ENCODE measurements at places on chromosomes 6 and 20. TPM values are rescaled to one million over a fixed set of nuclear protein-coding genes. Genes with fewer than 3 reads are reported as not detected.
A peak's percentile ranks its signal among the peaks of the same experiment; 100 is the strongest.

- DNase-seq = no peak
Measured at GRCh38 chr20:48329676-48330664, 497.8 kb downstream of the PREX1 start.

GRCh38 chr20:63529180-63529860 lies 7.9 kb downstream of the PTK6 start:
- DNase-seq = no peak

PCED1A gene
- 43.4 TPM for polyA plus RNA-seq

DNA sequence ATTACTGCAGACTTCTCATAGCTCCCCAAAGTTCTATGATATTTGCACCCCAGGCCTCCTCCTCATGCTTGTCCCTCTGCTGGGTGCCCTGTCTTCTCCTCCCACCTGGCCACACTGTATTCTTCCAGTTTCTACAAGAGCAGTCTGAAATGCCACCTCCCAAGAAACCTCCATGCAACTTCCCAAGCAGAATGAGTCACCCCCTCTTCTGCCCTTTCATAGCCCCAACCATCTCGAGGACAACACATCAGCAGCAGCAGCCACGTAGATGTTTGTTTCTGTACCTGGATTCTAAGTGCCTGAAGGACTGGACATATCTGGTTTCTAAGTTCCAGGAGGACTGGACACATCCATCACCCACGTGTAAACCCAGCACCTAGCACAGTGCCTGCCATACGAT lies 6.6 kb upstream of the ULBP2 start:
- DNase-seq = no peak

LAMA2 gene
- polyA plus RNA-seq = 5.4 TPM

ME1 gene
- polyA plus RNA-seq = 11.9 TPM

GRCh38 chr20:61159957-61160686 lies 91.9 kb upstream of the CDH4 start:
- DNase-seq = no peak

DNA sequence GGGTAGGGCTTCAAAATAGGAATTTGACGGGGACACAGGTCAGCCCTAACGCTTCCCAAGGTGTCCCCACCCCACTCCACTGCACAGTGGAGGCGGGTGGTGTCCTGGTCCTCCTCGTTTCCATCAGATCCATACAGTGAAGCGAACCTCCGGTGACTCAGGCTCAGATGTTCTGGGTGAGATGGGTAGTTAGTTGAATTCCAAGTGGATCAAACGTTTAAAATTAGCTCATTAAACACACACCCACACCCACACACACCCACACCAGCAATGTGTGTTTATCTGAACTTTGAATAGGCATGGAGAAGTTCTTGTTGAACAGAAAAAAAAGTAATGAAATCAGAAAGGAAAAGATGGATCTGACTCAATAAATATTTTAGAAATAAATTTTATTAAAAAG lies 58.9 kb downstream of the CDH4 start:
- no peak for DNase-seq

- DNase-seq = no peak
Measured at GRCh38 chr20:46060301-46060881, 29.4 kb downstream of the NCOA5 start.

GRCh38 chr6:113636357-113636824 lies 220.8 kb upstream of the MARCKS start:
- peak; percentile 58 for DNase-seq

PRL gene
- 0.78 TPM for polyA plus RNA-seq

PRICKLE4 gene
- polyA plus RNA-seq = 3.7 TPM

GRCh38 chr6:105594821-105595220 lies 191.9 kb upstream of the PREP start:
- no peak for DNase-seq

NMBR gene
- polyA plus RNA-seq = 0.09 TPM

SPTLC3 gene
- polyA plus RNA-seq = 42.0 TPM

- DNase-seq = no peak
Measured at GRCh38 chr6:154370545-154370944, 13.9 kb upstream of the IPCEF1 start.

Measured in large intestine (tissue), 12 donors.